Omental fat pad (tissue), 4 donors: ENCODE measurements at places on chromosomes 2 and 18.

DNA sequence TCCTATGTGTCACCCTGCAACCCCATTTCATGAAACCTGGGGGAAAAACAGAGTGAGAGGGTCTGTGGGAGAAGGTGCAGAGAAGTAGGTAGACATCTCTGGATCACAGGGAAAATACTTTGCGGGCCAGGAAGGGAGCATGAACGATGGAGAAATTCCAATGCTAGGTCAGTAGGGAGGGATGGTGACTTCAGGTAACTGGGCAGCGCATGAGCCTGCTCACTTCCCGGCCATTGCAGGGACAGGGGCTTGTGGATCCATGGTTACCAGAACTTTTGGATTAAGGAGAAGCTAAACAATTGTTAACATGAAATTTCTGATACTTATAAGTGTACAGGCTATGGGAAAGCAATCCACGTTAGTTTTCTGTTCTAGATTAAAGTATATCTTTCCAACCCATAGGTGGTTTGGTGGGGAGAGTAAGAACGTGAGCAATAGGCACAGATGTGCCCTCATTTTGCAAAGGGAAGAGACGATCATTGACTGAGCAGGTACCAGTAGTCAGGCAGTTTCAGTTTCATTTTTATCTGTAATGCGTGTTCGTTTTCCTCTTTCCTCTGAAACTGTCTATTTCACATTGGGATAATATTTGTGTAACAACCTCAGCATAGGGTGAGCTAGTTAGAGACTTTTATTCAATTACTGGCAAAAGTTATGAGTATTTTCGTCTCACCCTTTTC, 65.0 kb downstream of the NYAP2 start:
- DNase-seq, result no peak

- no peak for DNase-seq
Measured at GRCh38 chr2:121790276-121790956, 35.0 kb downstream of the TSN start.

DNA sequence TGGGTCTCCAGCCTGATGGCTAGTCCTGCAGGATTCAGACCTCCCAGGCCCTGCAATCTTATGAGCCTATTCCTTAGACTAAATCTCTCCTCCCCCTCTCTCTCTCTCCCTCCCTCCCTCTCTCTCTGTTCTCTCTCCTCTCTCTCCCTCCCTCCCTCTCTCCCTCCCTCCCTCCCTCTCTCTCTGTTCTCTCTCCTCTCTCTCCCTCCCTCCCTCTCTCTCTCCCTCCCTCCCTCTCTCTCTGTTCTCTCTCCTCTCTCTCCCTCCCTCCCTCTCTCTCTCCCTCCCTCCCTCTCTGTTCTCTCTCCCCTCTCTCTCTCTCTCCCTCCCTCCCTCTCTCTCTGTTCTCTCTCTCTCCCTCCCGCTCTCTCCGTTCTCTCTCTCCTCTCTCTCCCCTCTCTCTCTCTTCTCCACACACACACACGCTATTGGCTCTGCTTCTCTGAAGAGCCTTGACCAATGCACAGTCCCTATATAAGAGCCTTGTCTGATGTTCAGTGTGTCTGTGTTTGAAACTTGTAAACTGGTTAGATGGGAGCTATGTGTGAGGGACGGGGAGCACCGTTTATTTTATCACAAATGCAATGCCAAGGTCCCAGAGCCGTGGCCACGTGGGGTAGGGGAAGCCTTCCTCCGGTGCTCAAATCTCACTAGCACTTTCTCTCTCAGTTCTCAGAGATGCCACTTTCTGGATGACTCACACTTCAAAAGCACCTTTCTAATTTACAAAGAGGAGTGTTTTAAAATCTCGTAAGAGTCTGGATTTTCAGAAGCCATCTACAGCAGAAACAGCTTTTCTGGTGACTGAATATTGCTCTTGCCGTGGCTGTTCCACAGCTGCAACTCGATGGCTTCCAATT, 9.4 kb upstream of the PRLH start:
- DNase-seq, result no peak

GRCh38 chr2:170467568-170468422, 247.3 kb upstream of the SP5 start:
- no peak for DNase-seq

- no peak for DNase-seq
Measured at GRCh38 chr2:222410534-222410933, 13.8 kb upstream of the SGPP2 start.
